Islet precursor cell (in vitro differentiated cells): ENCODE measurements at places on chromosomes 11 and 22.

DNA sequence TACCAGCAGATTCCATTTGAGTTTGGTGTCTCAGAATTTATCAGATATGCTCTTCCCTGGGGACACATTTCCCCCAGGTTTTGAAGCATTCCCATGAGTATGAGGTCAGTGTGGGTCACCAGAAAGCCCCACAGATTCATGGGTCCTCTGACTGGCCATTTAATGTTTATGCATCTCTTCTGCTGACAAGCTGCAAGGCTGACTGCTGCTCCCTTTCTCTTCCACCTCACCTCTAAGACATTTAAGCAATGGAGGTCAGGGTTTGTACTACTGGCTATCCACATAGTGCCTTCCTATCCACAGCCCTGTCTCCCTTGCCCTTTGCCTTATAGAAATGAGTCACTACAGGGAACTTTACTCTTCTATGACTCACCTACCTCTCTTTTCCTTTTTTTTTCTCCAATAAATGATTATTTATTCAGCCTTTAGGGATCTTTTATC lies 106.0 kb upstream of the TIMP3 start:
- peak; percentile 90 for DNase-seq

DNA sequence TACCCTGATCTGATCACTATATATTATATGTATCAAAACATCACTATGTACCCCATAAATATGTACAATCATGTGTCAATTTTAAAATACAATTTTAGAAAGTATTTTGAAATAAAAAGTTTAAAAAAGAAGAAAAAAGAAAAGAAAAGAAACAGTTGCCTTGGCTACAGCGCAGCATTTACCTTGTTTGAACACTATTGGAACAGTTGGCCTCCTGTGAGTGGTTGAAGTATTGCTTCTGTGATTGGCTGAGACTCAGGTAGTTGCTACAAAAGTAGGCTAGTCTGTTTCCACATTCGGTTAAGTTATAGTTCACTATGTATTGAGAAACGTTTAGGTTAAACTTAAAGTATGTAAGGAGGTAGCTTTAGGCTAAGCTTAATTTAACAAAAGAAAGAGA lies 7.9 kb upstream of the DTX4 start:
- DNase-seq = no peak

- DNase-seq = no peak
Observed at GRCh38 chr11:131923309-131923708, 552.9 kb downstream of the NTM start.

DNA sequence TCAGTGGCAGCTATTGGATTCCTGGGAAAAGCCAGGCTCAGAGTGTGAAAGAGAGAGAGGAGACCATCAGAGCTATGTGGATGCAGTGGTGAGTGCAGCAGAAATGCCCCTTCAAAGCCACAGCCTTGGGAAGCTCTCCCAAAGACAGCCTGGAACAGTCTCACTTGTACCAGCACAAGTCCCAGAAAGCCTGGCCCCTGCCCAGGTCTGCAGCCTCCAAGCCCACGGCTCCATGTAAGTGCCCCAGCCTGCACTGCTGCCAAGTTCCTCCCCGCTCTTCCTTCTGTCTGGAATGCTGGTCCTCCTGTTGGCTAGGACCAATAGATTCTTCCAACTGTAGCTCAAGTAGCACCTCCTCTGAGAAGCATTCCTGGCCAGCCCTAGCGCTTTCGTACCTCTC lies 539.7 kb downstream of the MIAT start:
- peak; percentile 49 for DNase-seq

- no peak for DNase-seq
Observed at GRCh38 chr11:78398715-78399114, 18.9 kb downstream of the GAB2 start.

DNA sequence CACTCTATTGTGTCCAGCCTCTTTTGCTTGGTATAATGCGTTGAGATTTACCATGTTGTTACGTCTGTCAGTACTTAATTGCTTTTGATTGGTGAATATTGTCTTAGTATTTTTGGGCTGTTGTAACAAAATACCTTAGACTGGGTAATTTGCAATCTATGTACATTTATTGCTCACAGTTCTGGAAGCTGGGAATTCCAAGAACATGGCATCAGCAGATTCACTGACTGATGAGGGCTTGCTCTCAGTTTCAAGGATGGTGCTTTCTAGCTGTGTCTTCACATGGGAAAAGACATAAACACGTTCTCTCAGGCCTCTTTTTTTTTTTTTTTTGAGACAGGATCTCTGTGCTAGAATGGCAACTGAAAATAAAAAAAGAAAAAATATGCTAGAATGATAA lies 46.7 kb upstream of the INCENP start:
- no peak for DNase-seq

GRCh38 chr11:102469196-102469821 lies 16.7 kb upstream of the TMEM123 start:
- peak; percentile 85 for DNase-seq

DNA sequence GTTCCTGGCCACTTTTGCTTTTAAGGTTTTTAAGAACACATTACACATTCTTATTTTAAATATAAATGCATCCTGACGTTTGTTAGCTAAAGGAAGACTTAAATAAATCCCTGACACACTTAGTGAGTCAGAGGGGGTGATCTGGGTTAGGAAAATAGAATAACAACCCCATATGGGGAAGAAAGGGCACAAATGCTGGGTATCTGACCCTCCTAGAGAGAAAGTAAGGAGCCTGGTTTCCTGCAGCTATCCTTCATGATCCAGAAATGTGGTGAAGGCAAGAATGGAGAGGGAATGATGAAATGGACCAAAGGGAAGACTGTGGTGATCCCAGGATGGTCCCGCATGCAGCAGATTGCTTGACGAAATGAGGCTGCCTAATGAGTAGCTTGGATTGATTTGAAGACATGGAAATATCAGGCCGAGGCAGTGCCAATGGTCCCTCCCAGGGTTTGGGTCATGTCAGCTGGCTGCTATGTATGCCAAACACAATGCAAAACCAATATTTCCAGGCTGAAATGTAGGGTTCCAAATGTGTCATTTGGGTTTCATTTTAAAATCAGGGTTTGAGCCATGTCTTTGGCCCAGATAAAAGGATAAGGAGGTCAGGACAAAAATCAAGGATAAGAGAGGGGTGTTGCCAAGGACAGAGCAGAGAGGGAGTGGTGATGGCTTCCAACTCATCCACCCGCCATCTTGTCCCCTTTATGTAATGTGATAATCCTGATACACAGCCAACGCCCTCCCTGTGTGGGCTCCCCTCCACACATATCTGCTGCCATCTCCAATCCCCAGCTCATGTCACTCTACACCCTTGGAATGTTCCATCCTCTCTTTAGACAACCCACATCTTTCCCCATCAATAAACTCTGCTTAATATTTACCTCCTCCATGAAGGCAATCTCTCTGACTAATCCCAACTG lies 135.1 kb upstream of the PITPNB start:
- no peak for DNase-seq

DNA sequence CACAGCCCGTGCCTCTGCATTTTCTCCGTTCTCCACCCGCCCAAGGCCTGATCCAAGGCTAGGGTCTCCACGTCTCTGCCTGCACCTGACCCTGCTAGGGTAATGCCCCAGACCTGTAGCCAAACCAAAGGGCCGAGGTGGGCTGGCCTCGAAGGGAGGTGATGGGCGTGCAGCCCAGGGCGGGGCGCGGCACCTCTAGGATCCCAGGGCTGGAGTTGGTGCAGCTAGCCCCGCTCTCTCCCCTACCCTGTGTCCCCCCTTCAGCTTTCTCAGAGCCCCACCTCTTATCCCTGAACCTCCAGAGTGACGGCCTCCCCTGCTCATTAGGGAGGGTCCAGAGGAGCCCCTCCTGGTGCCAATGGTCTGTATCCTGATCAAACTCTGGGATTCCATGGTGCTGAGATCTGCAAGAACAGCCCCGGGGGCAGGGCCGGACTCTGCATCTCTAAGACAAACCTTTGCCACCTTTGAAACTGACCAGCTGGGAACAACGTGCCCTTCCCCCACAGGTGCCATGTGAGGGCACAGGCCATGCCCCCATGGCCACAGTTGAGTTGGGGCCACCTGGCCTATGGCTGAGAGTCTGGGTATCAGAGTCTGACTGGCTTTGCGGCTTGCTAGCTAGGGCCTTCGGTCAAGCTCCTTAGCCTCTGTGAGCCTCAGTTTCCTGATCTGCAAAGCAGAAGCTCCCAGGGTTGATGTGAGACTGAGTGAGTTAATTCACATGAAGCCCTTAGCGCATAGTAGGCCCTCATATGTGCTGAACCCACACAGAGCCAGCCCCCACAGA lies 23.1 kb upstream of the CBX7 start:
- peak; percentile 79 for DNase-seq

- peak; percentile 84 for DNase-seq
Observed at GRCh38 chr22:39351689-39352214, 2.0 kb downstream of the SYNGR1 start.

- DNase-seq = no peak
Observed at GRCh38 chr11:126598344-126599216, 243.1 kb downstream of the ST3GAL4 start.

DNA sequence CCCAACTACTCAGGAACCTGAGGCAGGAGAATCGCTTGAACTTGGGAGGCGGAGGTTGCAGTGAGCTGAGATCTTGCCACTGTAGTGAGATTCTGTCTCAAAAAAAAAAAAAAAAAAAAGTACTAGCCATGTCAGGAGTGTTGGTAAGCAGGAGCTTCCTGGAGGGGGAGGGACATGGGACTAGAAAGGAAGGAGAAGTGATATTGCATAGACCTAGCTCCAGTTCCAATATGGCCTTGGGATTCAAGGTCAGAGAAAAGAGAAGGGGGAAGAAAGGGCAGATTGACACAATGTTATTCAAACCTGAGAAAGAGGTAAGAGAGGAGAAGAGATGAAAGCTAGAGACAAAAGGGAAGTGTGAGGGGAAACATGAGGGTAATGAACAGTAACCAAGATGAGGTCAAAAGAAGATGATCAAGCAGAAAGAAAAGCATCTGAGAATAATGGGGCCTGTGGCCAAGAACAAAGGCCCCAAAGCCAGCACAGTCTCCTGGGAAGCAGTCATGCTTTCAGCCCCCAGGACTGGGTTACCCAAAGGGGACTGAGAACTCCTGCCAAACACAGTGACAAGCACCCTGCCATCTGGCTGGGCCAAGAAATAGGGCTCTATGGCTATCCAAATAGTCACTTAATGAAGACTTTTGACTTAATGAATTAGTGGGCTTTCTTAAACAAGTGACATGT lies 51.7 kb upstream of the FTH1 start:
- DNase-seq = no peak

DNA sequence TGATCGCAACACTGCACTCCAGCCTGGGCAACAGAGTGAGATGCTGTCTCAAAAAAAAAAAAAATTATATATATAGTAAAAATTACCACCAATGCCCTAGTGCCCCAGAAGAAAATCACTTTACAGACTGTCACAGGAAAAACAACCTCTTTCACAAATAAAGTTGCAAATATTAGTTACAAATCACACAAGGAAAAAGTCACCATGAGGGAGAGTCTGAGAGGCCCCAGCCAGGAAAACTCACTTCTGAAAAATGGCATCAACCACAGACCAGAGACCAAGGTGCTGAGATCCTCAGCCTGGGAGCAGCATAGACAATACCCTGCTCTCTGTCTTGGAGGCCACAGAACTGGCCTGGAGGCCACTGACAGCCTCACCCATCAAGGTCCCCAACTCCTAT lies 20.4 kb downstream of the GGT5 start:
- no peak for DNase-seq

- peak; percentile 93 for DNase-seq
Observed at GRCh38 chr22:40310081-40310767, 36.1 kb upstream of the ADSL start.

DNA sequence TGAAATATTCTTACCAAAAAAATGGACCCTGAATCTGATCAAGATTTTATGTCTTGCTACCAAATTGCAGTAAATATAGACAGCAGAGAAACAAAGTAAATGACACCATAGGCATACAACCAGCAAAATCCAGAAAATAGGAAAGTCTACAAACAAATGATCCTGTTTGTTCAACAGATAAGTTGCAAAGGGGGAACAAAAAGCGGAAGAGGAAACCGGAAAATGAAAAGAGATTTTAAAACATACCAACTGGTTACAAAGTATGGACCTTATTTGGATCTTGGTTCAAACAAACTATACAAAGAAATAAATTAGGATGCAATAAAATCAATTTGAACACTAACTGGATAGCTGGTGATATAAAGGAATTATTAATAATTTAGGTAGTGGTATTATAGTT lies 92.0 kb downstream of the TMPRSS5 start:
- DNase-seq = no peak

GRCh38 chr11:76781046-76781801 lies 1.9 kb upstream of the TSKU start:
- no peak for DNase-seq

GRCh38 chr11:112172362-112172994 lies 2.8 kb upstream of the BCO2 start:
- no peak for DNase-seq

GRCh38 chr11:120128392-120129119 lies 9.4 kb downstream of the TRIM29 start:
- no peak for DNase-seq

GRCh38 chr22:50035131-50035881 lies 22.7 kb upstream of the IL17REL start:
- DNase-seq = no peak

DNA sequence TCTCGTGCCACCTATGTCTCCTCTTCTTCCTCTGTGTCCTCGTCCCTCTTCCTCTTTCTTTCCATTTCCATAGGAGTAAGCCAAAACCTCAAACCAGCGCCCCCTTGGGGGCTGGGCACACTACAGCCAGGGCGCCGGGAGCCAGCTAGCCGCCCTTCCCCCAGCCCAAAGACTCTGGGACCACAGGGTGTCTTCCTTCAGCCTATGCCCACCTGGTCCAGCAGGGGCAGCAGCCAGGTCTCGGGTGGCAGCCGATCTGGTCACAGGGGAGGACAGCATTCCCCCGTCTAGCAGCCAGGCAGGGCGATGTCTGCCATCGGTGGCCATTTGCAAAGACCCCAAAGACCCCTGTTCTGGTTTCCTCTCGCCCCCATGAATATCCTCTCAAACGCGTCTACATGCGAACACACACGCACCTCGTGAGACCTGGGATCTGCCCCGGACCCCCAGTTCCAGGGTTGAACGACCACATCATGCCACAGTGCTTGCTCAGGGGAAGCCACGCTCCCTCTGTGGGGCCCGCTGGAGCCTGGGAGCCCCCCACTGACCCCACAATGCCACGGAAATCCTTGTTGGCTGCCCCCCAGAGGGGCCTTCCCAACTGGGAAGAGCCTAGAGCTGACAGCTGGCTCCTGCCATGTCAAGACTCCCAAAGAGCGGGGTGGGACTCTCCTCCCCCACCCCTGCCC lies 546.0 kb upstream of the CCDC179 start:
- no peak for DNase-seq
